ENCODE measurements at places on chromosomes 3 and 15. TPM values are rescaled to one million over a fixed set of nuclear protein-coding genes. Genes with fewer than 3 reads are reported as not detected.

Gene PLS1
- 0.38 TPM for total RNA-seq

Gene PLCD1
- total RNA-seq, result 13.2 TPM

Gene MYO5C
- 13.0 TPM for total RNA-seq

Gene AADAC
- 0.13 TPM for total RNA-seq

Gene BNC1
- 1.0 TPM for total RNA-seq

Gene CX3CR1
- total RNA-seq, result not detected

Gene ILDR1
- not detected for total RNA-seq

Gene RLBP1
- total RNA-seq, result not detected

Gene SLC24A5
- total RNA-seq, result not detected

Gene CAMKV
- total RNA-seq, result not detected

Gene GJD2
- total RNA-seq, result not detected

Gene SPG11
- total RNA-seq, result 35.9 TPM

Gene ZBTB38
- 87.4 TPM for total RNA-seq

Gene CASR
- total RNA-seq, result not detected

Gene GOLGA8T
- under 0.01 TPM for total RNA-seq

Gene THSD4
- 25.4 TPM for total RNA-seq

Gene FANCI
- 33.6 TPM for total RNA-seq

Gene MYRIP
- total RNA-seq, result 9.2 TPM

Gene ACTRT3
- total RNA-seq, result 1.7 TPM

Gene SPCS1
- total RNA-seq, result 37.4 TPM

Gene LRRC34
- total RNA-seq, result 3.1 TPM

Gene MAGI1
- total RNA-seq, result 49.0 TPM

Gene FGD5
- total RNA-seq, result 86.3 TPM

Gene STARD5
- total RNA-seq, result 1.9 TPM

Gene APOD
- 12.9 TPM for total RNA-seq

Gene TMCC1
- total RNA-seq, result 23.0 TPM

Gene ALDH1A2
- 57.0 TPM for total RNA-seq

Gene CYP8B1
- not detected for total RNA-seq

Gene WDR93
- total RNA-seq, result under 0.01 TPM

Gene HLTF
- total RNA-seq, result 14.2 TPM

Gene CLEC3B
- 0.26 TPM for total RNA-seq

Gene NOX5
- total RNA-seq, result not detected

Gene WNT5A
- 5.8 TPM for total RNA-seq

Gene PLA2G4B
- total RNA-seq, result 0.13 TPM

Gene FBXL22
- 0.13 TPM for total RNA-seq

Gene GCSAM
- not detected for total RNA-seq

Gene ACTC1
- not detected for total RNA-seq

Gene SCN5A
- 10.1 TPM for total RNA-seq

Gene SEMA3F
- total RNA-seq, result 29.8 TPM

Gene ACP3
- total RNA-seq, result not detected

Gene CCR8
- total RNA-seq, result not detected

Gene GRAMD1C
- 16.6 TPM for total RNA-seq
